Activated T-cell treated with anti-CD3 and anti-CD28 coated beads, Interleukin-2, amount 50 U/mL, for 4 hours (primary cell): ENCODE measurements at places on chromosomes 12 and 14.

DNA sequence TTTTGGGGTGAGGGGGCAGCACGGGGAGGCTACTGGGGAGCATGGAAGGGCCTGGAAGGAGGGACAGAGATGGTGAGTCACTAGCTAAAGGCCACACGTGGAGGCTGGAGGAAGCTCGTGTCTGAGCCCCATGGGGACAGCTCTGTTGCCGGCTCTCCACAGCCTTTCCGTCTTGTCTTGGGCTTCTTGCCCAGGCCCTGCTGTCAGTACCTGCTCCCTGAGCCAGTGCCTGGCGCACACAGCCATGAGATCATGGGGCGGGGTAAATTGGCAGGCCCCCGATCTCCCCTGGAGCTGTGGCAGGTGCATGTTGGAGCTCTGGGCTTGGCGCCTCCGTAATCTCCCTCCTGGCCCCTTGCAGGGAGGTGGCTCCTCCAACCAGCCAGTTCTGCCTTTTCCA lies 16.1 kb upstream of the KRT80 start:
- no peak for DNase-seq

DNA sequence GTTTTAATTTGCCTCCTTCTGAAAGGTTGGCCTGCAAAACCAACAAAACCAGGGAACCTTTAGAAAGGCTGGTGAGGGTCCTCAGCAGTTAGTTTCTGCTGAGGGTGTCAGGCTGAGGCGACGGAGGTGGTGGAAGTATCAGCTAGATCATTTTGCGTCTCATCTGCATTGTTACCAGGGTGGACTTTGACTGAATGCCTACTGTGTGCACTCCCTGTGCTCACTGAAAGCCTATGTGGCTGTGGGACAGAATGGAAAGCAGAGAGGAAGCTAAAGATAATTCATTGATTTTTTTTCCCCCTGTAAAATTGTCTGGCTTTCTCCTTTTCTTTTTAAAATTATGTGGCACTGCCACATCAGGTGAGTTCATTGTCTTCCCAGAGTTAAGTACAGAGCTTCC lies 68.4 kb upstream of the SRSF5 start:
- no peak for DNase-seq

GRCh38 chr12:108611884-108612415 lies 14.1 kb upstream of the TMEM119 start:
- DNase-seq: peak; percentile 63

DNA sequence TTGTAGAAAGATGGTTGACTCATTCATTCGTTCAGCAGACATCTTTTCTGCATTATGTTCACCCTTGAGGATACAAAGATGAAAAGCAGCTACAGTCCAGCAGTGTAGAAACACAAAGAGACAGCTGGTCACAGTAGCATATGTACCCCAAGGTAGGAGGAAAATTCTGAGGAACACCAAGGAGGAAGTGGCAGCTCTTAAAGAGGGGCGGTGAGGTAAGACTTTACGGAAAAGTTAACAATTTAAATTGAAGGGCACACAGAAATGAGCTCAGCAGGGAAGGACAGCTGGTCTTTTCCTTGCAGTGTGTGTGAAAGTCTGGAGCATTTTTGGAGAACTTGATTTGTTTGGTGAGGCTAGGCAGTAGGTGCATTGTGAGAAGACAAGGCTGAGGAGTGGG lies 3.5 kb downstream of the SLC35E3 start:
- no peak for DNase-seq

DNA sequence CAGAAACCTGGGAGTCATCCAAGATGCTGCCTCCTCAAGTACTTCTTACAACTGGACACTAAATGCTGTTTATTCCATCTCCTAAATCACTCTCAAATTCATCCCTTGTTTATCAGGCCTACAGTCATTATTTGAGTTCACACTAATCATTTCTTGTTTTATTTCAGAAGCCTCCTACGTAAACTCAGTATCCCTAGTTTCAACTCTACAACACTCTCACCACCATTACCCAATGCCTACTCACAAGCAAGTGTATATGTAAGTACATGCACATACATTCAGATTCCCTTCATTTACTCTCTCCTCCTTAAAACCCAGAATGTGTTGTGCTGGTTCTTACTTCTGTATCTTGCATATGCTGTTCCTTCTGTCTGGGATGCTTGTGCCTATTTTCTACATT lies 43.0 kb downstream of the DDHD1 start:
- no peak for DNase-seq

- no peak for DNase-seq
Observed at GRCh38 chr12:29239336-29239735, 90.3 kb downstream of the FAR2 start.

DNA sequence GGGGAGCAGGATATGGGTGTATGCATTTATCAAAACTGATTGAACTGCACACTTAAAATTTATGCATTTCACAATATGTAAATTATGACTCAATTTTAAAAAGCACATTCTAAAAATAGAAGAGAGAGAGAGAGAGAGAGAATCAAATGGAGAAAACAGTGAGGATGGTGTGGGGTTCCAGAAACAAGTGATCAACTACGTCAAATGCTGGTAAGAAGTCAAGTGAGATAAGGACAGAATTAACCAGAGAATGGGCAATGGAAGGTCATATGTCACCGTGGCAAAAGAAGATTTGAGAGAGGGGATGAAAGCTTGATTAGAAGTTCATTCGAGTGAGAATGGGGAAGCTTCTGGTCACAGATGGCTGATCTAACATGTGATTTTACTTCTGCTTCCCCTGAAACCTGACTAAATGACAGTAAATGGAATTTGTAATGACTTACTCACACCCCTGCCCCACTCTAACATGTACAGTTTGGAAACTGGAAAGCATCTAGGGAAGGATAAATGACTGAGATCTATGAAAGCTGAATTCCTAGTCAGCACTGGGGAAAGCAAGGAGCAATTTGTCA lies 276.5 kb upstream of the AMIGO2 start:
- DNase-seq: no peak

DNA sequence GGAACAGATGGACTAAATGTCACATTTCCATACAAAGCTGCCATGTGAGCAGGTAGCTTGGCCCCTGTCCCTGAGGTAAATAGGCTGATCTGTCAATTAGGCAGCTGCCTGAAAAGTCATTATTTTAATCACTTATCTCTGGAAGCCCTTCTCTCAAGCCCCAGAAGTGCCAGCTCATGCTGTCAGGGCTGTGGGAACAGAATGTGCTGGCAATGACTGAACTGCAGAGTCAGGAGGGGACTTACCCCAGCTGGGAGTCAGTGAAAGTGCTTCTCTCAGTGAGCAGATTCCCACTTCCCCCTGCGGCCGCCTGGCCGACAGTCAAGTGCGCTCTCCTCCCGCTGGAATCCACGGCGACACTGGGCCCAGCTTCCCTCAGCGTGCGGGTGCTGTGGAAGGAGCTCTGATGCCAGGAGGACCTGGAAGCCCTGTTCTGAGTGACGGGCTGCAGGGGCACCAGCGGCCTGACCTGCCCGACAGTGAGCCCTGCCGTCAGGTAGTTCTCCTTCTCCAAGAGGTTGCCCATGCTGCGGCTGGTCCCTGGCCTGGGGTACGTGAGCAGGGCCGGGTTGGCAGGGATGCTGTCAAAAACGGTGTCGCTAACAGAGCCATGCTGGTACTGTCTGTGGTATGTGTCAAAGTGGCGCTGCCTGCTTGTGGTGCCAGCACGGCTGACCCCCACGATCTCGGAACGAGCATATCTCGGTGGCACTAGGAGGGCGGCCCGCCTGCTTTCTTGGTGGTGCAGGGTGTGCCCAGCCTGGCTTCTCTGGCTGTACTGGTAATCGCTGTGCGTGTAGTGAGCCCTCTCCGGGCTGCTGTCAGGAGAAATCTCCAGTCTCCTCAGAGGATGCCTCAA lies 18.7 kb downstream of the PKP2 start:
- DNase-seq: no peak

DNA sequence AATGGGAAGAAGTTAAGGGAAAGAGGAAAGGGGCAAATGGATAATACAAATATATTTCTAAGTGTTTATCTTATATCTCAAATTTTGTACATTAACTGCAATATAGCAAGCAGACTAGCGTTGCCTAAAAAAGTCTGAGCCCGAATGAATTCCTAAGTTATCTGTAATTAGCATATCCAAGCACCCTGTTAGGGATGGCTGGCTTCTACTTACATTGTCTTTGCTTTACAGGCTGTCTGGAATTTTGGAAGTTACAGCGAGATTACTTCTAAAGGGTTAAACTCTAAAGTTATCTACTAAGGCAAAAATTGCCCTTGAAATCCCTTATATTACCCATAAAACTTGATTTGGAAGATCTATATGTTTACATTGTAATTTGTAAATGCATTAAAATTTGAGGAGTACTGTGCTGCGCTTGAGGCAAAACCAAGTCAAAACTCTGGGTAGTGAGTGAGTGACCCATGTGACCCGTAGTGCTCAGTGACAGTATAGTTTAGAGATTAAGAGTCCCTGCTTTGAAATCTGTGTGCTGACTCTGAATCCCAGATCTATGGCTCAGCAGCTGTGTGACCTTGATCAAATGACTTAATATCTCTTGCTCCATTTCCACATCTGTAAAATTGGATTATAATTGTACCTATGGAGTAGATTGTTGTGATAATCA lies 17.3 kb upstream of the LIN7A start:
- DNase-seq: no peak

- no peak for DNase-seq
Observed at GRCh38 chr14:87309557-87309956, 683.4 kb downstream of the GALC start.

- DNase-seq: no peak
Observed at GRCh38 chr12:80869264-80869663, 68.5 kb downstream of the LIN7A start.

GRCh38 chr14:92986254-92987147 lies 63.6 kb downstream of the CHGA start:
- no peak for DNase-seq

GRCh38 chr12:65703176-65703575 lies 121.1 kb upstream of the HMGA2 start:
- DNase-seq: no peak

DNA sequence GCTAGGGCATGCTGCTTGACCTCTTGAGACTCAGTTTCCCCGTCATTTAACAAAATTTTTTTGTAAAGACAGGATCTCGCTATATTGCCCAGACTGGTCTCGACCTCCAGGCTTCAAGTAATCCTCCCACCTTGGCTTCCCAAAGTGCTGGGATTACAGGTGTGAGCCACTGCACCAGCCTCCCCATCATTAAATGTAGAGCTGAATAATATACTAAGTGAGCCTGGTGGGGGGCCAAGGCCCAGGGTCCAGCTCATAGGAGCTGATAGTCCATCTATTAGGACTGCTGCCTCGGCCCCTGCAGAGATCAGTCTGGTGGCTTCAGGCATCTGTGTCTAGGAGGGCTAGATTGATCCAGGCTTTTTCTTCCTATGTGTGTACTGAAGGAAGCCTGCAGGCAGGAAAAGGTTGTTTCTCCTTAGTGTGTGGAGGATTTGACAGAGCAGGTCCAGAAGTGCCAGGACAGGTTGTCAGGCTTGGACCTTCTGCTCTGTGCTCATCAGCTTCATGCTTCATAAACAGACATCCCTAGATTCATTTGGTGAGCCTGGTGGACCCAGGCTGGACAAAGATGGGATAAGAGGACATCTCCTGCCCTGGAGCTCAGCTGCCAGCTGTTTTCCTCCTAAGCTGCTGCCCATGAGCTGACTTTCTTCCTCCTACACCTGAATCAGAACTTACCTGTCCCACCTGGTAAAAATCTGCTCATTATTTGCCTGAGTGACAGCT lies 135.4 kb downstream of the ZFP36L1 start:
- DNase-seq: no peak

GRCh38 chr12:18419311-18419710 lies 158.0 kb downstream of the PIK3C2G start:
- no peak for DNase-seq

- DNase-seq: no peak
Observed at GRCh38 chr12:10967409-10967808, 19.3 kb downstream of the TAS2R50 start.

- DNase-seq: no peak
Observed at GRCh38 chr14:92292673-92293072, 30.3 kb upstream of the SLC24A4 start.

GRCh38 chr12:124805876-124806668 lies 57.6 kb downstream of the SCARB1 start:
- DNase-seq: no peak

- no peak for DNase-seq
Observed at GRCh38 chr12:49947593-49948226, 2.8 kb upstream of the AQP2 start.

- no peak for DNase-seq
Observed at GRCh38 chr12:93994721-93995120, 153.7 kb upstream of the PLXNC1 start.

DNA sequence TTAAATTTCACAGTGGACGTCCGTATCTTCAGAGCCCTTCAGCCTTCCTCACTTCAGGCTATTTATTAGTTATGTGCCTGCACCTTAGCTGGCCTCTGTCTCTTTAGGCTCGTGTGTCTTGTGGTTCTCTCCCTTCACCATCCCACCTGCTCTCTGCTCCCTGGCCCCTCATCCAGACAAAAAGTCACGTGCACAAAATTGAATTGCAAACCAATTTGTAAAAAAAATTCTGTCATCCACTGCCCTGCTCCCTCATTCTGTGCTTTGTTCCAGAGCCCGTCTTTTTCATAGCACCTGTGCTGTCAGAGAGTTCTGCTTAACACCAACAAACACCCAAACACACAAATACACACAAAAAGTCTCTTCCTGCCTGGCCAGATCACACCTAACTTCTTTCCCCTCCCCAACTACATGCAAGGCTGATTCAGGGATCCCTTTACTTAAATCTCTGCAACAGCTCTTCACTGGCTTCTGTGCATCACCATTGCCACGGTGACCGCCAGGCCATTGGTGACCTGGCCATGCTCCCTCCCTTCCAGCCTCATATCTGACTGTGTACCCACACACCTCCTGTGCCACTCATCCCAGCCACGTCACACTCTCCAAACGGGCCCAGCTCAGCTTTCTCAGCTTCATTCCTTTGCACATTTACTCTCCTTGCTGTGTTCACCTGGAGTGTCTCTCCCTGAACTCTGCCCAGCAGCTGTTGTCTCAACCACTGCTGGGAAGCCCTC lies 205.7 kb downstream of the TTC8 start:
- DNase-seq: no peak

- no peak for DNase-seq
Observed at GRCh38 chr12:68482660-68483059, 128.0 kb upstream of the RAP1B start.

DNA sequence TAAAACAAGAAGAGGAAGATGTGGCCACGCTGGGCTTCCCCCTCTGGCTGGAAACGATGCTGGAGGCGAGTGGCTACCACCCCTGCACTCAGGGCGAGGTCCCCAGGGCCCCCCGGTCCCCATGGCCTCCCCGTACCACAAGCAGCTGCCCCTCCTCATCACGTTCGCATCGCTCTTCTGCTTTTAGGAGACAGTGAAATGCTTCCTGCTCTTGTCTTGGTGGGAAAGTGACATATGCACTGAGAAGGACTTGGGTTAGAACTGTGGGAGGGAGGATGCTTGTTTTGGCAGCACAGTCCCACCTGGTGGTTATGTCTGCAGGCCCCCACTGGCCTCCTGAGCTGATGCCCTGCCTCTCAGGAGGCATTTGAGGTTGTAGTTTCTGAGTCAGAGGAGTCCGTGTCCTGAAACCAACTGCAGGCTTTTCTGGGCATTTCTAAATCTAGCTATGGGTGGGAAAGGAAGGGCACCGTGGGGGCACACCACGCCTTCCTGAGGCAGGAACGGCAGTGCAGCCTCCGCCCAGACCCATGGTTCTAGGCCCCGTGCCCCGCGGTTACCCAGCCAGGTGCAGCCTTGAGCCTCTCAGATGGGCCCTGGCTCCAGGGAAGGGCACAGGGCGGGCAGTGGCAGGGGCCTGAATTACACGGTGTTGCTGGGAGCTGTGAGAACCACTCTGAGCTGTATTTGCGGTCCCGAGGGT lies 139.3 kb downstream of the ADGRD1 start:
- no peak for DNase-seq
